ENCODE measurements at places on chromosomes 12 and 14.
A peak's percentile ranks its signal among the peaks of the same experiment; 100 is the strongest.

DNA sequence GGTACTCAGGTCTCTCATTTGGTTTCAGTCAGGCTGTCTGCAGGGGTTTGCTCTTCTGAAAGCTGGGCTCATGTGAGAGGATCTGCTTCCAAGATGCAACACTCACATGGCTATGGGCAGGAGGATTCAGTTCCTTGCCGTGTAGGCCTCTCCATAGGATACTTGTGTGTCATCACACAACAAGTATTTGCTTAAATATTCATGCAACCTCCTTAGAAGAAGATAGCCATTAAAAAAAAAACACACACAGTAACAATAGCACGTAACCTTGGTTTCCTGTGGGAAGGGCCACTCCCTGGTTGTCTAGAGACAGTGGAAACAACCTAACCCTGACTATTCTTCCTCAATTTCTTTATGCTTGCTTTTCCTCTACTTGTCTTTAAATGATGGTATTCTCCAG is 31.8 kb upstream of the CLEC4E start:
- DNase-seq: no peak

DNA sequence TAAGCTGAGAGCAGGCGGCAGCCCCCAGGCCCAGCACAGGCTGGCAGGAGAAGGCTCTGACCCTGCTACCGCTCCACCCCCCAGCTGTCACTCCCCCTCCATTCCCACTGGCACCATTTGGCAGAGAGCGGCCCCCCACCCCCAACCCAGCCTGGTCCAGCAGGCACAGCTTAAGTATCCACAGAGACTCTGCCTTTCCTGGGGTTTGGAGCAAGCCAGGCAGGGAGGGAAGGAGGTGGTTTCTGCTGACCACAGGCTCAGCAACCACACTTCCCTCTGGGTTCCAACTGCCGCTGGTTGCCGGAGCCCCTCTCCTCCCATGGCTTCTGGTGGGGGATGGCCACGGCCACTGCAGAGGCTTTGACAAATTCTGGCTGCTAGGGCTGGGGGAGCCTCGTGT is 30.5 kb upstream of the CCND2 start:
- DNase-seq: peak; percentile 22

DNA sequence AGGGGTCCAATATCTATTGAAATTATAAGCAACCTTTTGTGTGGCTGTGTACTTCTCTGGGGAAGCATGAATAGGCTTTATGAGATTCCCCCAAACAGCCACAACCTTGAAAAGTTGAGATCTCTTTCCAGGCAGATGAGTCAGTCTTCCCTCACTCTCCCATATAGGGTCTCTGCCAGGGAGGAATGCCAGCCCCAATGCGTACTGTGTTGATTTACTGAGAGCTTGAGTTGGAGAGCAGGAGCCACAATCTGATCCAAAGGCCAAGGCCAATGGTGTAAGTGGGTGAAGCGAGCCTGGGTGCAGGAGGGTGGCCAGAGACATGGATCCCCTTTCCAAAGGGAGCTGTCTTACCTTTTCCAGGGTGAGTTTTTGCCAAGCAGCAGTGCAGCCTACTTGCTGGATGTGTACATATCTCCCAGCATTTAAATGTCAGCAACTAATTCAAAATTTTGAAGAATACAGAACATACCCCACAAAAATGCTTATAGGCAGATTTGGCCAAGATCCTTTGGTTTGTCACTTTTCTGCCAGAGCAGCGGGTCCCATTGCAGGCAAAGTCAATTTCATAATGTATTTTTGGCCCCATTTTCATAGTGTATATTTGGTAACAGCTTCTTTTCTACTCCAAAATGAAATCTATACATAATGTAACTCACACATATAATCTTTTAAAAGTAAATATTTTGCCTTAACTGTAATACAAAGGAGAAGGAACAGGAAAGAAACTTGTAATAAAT is 88.2 kb downstream of the TBC1D30 start:
- peak; percentile 24 for DNase-seq

GRCh38 chr12:52506858-52507715 is 13.1 kb downstream of the KRT5 start:
- DNase-seq: peak; percentile 35

GRCh38 chr12:42362647-42363260 is 36.8 kb downstream of the PPHLN1 start:
- DNase-seq: no peak

DNA sequence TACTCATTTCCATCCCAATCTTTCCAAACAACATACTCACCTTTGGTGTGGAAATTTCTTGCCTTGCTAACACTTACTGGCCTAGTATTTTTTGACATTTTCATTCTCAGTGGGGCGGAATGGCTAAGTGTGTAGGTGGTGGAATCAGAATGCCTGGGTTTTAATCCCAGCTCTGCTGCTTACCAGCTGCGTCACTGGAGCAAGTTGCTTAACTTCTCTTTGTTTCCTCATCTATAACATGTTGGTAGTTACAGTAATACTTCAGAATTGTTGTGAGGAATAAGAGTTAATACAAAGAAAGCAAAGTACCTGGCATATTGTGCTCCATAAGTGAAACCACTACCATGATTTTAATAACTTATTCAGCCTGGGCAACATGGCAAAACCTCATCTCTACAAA is 3.0 kb upstream of the FAM177A1 start:
- no peak for DNase-seq

- DNase-seq: no peak
Measured at GRCh38 chr14:32259368-32260013, 56.4 kb upstream of the RNU6-8 start.

GRCh38 chr12:105986779-105987684 is 151.7 kb downstream of the NUAK1 start:
- no peak for DNase-seq

GRCh38 chr12:86931714-86932113 is 675.5 kb upstream of the MGAT4C start:
- no peak for DNase-seq

DNA sequence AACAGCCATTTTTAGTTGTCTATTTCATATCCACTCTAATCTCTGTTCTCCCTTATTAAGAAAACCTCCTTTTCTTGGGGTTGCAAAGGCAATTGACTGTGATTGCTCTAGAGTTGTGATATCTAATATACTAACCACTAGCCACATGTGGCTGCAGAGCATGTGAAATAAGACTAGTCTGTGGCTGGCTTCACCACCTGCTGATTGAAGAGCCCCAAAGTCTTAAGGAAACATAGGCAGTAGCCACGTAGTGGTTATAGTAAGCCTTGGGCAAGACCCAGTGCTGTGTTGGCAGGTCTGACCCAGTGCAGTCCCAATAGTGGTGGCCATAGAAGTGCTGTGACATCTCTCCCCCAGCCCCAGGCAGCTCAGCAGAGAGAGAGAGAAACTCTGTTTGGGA is 28.4 kb upstream of the ATP2B1 start:
- no peak for DNase-seq

- no peak for DNase-seq
Measured at GRCh38 chr14:50389668-50390441, 6.8 kb downstream of the CDKL1 start.

GRCh38 chr14:68014771-68015170 is 195.2 kb downstream of the RAD51B start:
- no peak for DNase-seq

DNA sequence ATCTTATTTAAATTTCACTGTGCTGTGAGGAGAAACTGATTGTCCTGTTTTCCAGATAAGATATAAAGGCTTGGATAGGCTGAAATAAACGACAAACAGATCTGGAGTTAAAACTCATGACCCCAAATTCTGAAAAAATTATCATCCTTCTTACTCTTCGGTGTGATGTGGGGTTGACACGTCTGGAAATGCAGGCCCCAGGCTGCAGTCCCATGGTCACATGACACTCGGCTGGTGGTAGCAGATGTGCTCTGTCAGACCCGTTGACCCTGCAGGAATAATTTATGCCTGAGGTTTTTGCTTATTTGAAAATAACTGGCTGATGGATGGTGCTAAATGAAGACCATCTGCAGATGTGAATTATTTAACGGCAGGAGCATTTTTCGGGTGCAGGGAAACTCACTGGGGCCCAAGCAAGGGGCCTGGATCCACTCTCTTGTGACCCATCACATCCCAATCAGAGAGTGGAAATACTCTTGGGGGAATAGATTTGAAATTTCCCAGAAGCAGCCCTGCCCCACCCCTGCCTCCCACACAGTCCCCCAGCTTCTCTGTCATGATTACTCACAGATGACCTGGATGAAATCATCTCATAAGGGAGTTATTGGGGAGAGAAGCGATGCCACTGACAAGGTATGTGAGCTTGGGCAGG is 47.7 kb upstream of the CMKLR1 start:
- DNase-seq: peak; percentile 73

DNA sequence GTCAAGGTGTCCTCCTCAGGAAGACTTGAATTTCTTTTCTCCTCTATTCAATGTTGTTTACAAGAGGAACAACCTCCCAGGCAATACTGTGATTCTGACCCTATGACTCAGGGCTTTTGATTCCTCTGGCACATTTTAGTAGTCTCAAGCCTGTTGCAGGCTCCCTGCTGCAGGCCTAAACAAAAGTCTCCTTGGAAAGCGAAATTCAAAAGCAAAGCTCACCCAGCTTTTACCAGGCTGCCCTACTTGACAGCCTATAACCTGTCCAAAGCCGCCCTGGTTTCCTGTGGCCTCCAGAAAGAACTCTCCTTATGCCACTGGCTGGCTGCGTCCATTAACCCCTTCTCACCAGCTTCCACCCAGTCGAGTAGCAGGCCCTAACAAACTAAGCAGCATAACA is 11.6 kb downstream of the FGD6 start:
- DNase-seq: no peak

DNA sequence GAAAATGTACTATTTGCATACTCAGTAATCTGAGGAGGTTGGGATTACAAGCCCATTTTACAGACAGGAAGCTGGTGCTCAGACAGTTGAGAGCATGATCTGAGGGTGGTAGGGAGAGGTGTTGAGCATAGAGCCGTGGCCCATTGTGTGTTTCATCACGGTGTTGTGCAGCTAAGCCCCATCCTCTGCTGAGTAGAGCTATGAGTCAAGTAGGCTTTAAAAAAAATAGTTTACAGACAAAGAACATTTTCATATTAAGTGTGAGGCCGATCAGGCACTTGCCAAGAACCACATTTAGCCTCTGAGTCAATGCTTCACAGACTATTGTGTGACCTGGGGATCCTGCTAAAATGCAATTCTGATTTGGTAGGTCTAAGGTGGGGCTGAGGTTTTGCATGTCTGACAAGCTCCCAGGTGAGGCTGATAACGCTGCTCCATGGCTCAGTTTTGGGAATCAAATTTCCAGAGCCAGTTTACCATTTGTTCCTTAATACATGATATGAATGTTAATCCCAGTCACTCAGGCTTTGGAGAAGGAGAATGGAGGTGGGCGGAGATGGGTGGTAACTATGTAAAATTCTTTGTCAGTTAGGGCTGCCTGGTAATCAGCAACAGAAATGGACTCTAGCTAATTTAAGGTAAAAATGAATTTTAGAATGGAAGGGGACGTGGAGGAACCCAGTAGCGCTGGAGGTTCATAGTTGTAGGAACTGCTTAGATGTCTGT is 22.2 kb downstream of the ZNF664 start:
- DNase-seq: no peak

DNA sequence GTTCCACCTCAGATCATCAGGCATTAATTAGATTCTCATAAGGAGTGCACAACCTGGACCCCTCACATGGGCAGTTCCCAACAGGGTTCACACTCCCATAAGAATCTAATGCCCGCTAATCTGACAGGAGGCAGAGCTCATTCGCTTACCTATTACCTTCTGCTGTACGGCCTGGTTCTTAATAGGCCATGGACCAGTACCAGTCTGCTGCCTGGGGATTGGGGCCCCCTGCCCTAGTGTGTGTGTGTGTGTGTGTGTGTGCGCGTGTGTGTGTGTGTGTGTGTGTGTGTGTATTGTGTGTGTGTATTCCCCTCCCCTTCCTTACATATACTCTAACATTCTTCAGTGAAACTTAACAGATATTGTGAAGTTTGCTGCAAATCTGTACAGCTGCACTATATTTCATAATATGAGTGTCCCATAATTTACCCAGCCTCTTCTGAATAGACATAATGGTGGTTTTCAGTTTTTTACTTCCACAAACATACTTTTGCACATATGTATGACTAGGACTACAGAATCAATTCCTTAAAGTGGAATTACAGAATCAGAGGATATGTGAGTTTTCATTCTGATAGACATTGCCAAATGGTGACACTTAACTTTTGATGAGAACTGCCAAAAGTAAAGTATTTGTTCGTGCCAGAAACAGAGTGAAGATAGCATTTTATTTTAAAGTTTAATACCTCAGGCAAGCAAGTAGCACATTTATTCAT is 205.2 kb upstream of the EEA1 start:
- no peak for DNase-seq

GRCh38 chr14:99360774-99361595 is 89.0 kb upstream of the BCL11B start:
- DNase-seq: no peak

GRCh38 chr12:69405566-69405865 is 46.0 kb downstream of the YEATS4 start:
- no peak for DNase-seq

- DNase-seq: no peak
Measured at GRCh38 chr12:121996945-121997612, 24.6 kb upstream of the BCL7A start.

DNA sequence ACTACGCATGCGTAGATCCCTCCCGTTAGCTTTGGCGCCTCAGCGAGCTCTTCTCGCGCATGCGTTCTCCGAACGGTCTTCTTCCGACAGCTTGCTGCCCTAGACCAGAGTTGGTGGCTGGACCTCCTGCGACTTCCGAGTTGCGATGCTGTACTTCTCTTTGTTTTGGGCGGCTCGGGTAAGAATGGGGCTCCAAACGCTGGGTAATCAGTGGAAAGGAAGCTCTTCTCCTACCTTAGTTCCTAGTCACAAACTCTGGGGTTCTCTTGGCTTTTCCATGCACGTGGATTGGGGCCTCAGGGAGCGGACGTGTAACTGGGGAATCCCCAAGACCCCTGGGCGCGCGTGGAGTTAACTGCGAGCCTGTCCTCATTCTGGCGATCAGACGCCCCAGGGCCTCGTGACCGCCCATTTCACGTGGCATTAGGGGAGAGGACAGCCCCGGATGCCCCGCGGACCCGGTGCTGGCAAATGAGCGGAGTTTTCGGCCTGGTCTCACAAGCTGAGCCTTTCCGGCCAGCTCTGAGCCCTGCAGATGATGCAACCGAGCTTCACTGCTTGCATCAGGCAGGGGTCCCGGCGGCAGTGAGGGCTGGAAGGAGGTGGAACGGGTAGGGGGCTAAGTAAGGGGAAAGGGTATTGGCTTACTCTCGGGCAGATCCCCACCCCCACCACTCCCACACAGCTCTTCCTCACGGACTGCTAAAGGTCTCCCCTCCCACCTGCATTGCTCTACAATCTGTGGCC is at the start of gene SHMT2:
TSS of gene SHMT2 (plus strand) at position 78 of the 747 bp plus-strand sequence. CDS start at position 146, 68 bp downstream.
- peak; percentile 98 for DNase-seq

DNA sequence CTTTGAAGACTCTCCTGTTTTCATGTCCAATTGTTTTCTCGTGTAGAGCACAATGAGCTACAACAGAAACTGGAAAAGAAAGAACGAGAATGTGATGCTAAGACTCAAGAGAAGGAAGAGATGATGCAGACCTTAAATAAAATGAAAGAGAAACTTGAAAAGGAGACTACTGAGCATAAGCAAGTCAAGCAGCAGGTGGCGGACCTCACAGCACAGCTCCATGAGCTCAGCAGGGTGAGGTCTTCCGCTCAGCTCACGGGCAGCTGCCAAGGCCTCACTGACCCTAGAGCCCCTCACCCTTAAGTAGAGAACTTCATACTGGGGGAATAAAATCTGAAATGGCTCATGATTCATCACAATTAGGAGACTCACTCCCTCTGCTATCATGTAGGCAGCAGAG is 134.7 kb downstream of the GPR135 start:
- DNase-seq: no peak

GRCh38 chr14:96748362-96748761 is 48.8 kb upstream of the VRK1 start:
- DNase-seq: no peak

GRCh38 chr12:95446506-95446900 is 27.4 kb upstream of the METAP2 start:
- DNase-seq: peak; percentile 64

GRCh38 chr12:131040491-131040890 is 86.8 kb downstream of the ADGRD1 start:
- DNase-seq: no peak
